ENCODE measurements at places on chromosomes 5 and 9.

DNA sequence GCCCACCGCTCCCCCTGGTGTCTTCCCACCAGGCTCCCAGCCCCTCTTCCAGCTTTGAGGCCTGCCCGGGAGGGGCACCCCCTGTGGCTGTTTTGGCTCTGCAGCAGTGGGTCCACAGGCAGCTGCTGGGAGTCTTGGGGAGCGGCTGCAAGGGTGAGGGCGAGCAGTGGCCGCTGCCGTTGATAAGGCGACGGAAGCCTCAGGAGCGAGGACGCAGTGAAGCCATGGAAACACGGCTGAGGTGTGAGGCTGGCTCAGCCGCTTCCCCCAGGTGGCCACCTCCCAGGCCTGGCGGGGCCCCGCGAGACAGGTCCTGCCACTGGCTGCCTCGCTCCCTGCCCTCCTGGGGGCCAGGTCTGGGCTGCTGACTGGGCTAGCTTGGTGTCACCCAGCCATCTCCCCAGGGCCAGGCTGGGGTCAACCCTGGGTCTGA is 41.5 kb downstream of the CXXC5 start:
- no peak for DNase-seq

- no peak for DNase-seq
These were observed 272.0 kb downstream of the MAN2A1 start for GRCh38 chr5:109961751-109962150.

DNA sequence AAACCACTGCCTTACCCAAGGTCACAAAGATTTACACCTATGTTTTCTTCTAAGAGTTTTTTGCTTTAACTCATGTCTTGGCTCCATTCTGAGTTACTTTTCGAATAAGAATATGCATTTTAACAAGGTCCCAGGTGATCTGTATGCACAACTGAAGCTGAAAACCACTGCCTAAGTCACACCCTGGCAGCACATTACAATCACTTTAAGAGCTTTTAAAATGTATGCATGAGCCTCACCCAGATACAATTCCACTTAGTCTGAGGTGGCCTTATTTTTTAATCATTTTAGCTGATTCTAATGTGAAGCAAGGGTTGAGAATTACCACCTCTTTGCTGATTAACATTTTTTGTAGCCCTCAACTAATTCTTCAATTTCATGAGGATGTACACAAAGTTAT is 29.5 kb downstream of the IDNK start:
- DNase-seq = no peak

DNA sequence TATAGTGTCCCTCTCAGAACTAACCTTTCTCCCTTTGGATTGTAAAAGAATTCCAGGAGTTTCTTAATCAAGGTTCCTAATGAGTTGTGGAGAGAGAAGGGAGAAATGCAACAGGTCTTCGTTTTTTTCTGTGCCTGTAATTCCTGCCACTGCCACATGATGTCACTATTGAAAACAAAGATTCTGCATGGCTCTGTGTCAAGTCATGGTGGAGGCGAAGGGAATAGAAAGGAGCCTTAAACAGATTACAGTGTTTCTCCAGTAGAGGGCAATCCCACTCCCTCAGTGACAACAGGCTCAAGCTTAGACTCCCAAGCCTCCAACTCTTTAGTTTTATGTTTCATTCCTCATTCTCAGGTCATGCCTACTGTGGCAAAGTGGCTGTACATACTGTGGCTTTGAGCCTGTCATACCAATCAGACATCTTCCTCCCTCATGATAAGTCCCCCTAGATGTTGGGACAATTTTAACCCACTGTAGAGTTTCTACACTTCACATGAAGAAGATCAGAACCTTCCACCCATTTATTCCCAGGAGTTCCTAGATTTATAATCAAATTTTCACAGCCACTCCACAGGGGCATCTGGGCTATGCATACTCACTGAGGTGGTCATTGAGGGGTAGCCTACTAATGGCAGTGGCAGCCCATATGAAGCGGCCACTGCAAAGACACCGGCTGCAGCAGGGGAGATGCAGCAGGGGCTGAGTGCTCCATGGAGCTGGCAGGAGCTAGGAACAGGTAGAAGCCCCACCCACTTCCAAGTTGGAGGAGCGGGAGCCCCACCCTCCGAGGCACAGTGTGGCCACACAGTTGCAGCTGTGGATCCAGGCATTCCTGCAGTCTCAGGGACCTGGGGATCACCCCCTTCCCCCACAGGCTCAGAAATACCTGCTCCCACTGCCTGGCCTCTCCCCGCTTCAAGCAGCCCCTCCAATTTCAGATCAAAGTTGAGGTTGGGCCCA is 97.4 kb upstream of the TRIM32 start:
- peak; percentile 60 for DNase-seq

DNA sequence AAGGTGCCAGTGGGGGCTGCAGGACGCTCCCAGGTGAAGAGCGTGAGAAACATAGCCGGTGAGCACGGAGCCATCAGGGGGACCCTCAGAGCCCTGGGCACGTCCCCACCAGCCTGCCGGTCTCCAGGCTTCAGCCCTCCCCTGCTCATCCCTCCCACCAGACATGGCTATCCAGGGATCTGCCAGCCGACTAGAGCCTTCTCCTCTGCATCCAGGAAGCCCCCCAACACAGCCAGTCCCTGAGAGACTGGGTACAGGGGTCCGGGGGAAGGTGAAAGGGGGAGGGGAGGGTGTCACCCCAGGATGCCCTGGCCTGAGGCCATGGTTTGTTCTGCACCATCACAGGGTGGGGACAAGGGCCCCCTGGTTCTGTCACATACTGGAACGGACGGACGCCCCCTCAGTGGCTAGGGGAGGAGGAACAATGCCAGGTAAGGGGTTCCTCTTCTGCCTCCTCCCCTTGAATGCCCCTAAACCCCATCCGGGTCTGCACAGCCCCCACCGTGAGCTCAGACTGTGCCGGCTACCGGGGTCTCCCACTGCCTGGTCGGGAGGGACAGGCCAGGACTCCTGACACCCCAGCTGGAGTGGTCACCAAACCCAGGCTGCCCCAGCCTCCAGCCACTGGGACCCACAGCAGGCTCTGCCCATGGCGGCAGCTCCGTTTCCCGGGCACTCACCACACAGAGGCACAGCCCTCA is 34.3 kb downstream of the NACC2 start:
- no peak for DNase-seq

DNA sequence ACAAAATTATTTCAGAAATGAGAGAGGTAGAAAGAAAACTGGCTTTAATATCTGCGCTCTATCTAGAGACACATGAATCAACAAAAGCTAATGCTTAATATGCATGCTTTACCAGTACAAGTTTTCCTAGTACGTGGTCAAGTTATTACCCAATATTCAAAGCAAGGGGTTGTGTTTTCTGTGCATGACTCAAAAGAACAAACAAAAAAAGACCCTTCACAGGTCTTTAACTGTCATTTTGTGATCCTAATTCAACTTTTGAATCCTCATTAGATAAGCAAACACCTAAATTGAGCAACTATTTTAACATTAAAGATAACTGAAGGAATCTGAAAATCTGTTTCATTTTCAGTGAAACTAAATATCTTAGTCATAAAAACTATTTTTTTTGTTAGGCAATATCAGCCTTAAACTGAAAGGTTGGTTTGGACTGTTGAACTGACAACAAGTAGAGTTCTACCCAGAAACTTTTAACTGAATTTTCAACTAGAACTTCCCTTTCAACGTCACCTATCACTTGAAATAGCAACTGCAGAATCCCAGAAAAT is 12.5 kb downstream of the ST8SIA4 start:
- DNase-seq = peak; percentile 77

DNA sequence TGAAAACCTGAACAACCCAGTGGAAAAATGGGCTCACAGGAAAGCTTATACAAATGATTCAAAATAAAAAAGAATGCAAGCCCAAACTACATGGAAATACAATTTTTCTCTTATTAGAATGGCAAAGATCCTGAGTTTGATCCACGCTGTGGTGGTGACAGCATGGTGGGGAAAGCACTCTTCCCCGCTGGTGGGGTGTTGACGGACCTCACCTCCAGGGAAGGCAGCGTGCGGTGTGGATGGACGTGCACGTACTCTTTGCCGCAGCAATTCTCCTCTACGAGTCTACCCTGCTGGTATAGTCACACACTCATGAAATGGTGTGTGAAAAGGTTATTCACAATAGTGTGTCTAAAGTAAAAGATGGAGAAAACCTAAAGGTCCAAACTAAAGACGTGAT is 5.9 kb upstream of the ZFP62 start:
- no peak for DNase-seq

DNA sequence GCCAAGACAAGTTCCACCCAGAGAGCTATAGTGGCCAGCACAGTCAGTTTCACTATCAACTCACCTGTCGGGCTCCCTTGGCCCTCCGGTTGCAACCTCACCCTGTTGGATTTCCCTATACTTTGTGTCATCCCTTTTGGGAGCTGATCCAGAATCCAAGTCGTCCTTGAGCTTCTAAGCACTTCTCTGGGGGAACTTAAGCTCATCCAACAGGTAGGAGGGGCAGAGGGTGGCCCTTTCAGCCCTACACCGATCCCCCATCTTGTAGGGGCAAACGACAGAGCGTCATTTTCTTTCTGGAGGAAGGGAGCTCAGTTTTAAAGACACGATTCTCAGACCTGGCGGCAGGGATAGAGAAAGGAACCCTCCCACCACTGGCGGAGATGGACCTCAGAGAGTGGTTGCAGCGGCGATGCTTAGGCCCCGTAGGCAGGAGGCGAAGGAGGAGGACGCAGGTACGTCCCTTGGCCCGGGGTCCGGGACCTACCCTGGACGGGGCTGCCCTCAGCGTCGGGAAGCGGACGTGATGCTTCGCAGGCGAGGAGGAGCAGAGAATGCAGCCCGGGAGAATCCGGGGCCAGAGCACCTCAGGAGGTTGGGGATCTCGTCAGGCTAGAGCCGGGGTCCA is 519 bp downstream of the ZER1 start:
- peak; percentile 3 for DNase-seq

DNA sequence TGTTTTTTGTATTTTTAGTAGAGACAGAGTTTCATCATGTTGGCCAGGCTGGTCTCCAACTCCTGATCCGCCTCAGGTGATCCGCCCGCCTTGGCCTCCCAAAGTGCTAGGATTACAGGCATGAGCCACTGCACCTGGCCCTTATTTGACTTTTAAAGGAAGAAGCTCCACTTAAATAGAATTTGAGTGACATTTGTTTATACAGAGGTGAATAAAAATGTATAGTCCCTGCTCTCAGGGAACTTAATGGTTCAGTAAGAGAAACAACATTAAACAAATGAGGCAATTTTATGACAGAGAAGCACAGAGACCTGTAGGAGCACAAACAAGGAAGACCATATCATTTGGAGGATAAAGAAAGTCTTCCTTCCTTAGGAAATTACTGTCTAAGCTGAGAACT is 65.7 kb downstream of the C9orf152 start:
- DNase-seq = no peak

All from activated CD4-positive, alpha-beta T cell treated with anti-CD3 and anti-CD28 coated beads, Interleukin-2, Interleukin-4, amounts not matched to agents 100 ng/mL and 50 ng/mL, durations not matched to agents 16 hours and 8 hours (primary cell).